ENCODE measurements at places on chromosomes 2 and 18.

GRCh38 chr2:137689549-137689948 is 274.7 kb upstream of the HNMT start:
- DNase-seq = no peak

DNA sequence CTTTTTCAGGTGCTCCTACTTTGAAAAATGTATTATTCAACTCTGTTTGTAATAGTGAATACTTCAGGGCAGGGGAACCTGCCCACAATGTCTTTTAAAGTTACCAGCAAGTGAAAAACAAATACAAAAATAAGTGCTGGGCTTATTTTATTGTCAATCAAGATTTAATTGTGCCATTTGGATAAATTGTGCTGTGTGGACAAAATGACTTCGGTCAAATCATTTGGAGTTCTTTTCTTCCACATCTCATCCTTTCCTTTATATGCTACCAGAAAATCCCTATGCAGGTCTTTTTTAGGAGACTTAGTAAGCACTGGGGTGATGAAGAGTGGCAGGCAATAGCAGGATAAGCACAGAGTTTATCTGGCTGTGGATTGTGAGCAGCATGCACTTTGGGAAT is 63.9 kb downstream of the NYAP2 start:
- DNase-seq = no peak

GRCh38 chr2:153834662-153835061 is 37.1 kb upstream of the GALNT13 start:
- no peak for DNase-seq

GRCh38 chr18:76232779-76233178 is 262.3 kb downstream of the ZNF516 start:
- no peak for DNase-seq

DNA sequence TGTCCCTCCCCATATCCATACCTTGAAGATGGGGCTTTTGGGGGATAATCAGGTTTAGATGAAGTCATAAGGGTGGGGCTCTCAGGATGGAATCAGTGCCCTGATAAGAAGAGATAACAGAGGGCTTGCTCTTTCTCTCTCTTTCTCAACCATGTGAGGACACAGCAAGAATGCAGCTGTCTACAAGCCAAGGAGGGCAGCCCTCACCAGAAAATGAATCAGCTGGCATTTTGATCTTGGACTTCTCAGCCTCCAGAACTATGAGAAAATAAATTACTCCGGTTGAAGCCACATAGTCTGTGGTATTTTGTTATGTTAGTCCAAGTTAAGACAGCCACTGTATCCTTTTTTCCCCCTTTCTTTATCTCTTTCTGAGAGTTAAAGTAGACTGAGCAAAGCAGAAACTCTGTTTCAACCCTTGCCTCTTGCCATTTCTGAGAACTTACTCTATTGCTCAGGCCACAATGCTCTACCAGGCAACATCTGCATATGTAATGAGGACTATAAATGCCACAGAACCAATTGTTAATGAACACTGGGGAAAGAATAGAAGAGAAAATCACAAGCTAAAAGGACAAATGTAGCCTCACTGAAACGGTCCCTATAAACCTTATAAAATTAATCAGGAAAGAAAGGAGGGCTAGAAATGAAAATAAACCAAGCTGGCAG is 56.9 kb downstream of the SRBD1 start:
- DNase-seq = no peak

- no peak for DNase-seq
Observed at GRCh38 chr2:179950391-179950790, 56.7 kb downstream of the CWC22 start.

DNA sequence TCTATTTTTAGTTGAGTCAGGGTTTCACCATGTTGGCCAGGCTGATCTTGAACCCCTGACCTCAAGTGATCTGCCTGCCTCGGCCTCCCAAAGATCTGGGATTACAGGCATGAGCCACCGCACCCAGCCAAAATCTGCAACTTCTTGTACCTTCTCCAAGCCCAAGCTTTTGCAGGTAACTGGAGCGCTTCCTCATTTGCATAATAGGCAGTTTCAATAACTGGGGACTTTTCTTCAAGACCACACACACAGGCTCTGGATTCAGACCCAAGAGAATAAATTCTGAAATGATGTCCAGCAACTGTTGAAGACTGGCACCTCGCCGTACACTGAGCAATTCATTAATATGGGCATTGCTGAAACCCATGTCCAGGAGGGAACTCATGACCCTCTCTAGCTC is 2.8 kb downstream of the MTERF4 start:
- no peak for DNase-seq

GRCh38 chr2:68425503-68425902 is 41.6 kb downstream of the FBXO48 start:
- no peak for DNase-seq

DNA sequence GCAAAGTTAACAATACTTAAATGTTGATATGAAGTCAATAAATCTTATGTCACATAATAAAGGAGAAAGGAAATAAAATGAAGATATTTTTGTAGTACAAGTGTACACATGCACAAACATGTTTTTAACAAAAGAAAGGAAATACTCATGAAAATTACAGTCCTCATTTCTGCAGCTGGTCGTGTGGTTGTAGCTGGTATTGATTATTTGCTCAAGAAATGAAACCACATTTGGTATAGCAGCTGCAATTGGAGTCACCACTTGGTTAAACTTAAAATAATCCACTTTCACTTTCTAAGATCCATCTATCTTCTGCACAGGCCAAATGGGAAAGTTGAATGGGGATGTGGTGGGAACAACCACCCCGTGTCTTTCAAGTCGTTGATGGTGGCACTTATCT is 580.5 kb upstream of the NRXN1 start:
- DNase-seq = no peak

GRCh38 chr2:190551928-190552327 is 17.4 kb upstream of the NEMP2 start:
- DNase-seq = no peak

GRCh38 chr2:221554769-221555493 is 17.2 kb downstream of the EPHA4 start:
- DNase-seq = no peak

- DNase-seq = no peak
Observed at GRCh38 chr18:76457957-76458356, 37.1 kb downstream of the ZNF516 start.

- no peak for DNase-seq
Observed at GRCh38 chr18:80068571-80069272, 34.5 kb downstream of the RBFA start.

- DNase-seq = no peak
Observed at GRCh38 chr2:95314964-95315611, 17.9 kb downstream of the KCNIP3 start.

DNA sequence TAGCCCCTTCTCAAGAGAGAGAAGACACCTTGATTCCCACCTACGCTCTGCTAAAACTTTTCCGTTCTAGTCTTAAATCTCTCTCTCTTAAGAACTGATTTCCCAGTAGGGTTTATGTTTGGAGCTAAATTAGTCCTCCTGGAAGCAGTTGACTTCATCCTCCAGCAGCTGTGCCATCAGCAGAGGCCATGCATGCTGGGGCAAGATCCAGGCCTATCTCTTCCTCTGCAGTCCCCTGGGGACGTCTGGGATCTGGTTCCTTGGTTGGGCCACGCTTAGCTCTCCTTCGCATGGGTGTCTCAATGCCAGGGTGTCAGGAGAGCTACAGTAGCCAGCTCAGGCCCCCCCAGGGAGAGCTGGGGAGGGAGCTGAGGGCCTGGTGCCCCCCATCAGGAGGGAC is 49.7 kb downstream of the HPCAL1 start:
- no peak for DNase-seq

DNA sequence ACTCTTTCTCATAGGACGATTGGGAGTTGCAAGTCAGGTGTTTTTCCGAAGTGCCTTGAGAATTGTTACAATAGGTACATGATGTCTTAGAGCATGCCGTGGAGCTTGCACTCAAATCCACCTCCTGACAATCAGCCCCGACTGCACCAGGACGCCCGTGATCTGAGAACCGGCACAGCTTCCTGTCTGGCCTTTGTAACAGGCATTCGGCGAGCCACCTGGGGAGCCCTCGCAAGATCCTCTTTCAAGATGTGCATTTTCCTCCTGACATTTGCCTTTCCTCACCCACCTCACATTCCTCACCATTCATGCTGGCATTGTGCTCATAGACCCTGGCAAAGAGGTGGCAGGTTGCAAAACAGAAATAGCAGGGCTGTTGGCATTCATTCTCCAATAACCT is 427.3 kb downstream of the GALR1 start:
- DNase-seq = no peak

DNA sequence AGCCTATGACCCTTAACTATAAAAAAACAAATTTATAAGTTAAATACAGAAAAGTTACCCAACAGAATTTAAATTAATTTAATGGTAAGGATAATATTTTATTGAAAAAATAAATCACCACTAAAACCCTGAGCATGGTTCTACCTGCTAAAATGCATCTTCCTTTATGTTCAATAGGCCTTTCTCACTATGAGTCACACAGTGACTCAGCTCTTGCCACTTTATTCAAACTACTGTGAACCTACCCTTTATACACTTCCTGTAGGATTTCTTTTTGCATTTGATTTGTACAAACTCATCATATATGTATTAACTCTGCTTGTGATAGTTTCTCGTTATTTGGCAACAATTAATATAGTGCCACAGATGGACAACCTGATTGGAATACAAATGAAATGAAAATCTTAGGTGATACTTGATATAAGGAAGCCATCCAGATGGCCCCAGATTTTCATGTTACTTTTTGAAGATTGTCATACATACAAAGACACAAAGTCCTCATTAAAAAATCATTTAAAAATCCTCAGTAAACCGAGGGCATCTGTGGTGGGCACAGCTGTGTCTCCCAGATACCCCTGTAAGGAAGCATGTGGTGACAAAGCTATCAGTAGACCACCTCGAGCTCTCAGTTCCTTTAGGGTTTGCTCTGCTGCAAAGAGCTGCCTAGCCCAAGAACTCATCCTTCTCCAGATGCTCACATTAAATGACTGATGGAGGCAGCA is 55.2 kb upstream of the COBLL1 start:
- no peak for DNase-seq

DNA sequence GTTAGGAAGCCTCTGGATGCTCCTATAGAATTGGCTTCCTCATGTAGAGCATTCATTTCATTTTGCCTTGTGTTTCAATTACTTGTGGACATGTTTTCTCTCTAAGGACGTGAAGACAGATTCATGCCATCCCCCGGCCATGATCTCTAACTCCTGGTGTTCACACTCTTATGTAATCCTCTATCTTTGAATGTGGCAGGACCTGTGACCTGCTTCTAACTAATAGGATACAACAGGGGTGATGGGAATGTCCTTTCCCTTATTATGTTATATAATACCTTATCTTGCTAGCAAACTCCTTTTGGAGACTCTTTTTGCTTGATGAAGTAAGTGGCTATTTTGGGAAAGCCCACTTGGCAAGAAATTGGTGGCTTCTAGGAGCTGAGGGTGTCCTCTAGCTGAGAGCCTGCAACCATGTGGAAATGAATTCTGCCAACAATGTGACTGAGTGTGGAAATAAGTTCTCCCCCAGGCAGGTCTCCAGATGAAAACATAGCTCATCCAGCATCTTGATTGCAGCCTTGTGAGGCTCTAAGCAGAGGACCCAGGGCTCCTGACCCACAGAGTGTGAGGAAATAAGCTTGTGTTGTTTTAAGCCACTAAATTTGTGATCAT is 13.8 kb downstream of the DPYSL5 start:
- no peak for DNase-seq

DNA sequence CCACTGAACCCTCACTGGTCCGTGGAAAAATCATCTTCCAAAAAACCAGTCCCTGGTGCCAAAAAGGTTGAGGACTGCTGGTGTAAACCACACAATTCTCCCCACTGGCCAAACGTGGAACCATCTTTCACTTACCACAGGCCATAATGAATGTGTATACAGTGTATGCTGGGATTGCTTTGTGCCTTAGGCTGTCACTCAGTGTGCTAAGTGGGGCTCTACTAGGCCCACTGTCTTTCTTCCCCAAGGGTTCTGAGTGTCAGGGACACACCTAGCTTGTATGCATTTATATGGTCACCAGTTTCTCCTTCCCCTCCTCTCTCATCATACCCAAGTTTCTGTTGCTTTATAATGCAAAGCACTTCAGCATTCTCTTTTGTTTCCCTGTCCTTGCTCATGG is 27.2 kb downstream of the SCYGR8 start:
- DNase-seq = no peak

- DNase-seq = peak; percentile 84
Observed at GRCh38 chr2:133674433-133675331, 106.4 kb upstream of the NCKAP5 start.

DNA sequence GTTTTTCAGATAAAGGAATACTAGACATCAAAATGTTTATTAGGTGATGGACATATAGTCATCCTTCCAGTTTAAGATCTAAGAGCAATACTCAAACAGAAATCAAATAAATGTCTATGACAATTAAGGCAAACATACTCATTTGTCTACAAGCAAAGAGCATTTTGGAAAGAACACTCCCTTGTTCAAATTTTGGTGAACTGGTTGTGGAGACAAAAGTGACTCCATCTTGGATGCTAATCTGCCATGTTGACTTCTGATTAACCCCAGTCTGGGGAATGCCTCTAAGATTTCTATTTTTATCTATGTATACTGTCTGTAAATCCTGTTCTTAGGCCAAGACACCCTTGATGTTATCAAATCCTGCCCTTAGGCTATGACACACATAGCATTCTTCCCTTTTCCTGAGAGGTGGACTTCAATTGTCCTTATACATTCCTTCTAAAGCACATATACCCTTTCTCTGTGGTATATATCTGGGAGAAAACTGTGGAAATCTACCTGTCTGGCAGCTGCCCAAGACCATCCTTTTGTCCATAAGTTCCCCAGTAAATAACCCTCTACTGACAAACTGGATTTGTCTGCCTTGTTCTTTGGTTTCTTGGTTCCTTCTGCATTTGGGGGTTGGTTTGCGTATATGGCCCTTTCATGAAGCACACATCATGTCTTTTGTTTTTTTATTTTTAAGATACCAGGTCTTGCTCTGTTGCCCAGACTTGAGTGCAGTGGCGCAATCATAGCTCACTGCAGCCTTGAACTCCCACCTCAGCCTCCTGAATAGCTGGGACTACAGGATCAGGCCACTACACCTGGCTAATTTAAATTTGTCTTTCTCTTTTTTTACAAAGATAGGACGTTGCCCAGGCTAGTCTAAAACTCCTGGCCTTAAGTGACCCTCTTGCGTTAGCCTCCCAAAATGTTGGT is 12.5 kb upstream of the PLEKHM3 start:
- DNase-seq = no peak

DNA sequence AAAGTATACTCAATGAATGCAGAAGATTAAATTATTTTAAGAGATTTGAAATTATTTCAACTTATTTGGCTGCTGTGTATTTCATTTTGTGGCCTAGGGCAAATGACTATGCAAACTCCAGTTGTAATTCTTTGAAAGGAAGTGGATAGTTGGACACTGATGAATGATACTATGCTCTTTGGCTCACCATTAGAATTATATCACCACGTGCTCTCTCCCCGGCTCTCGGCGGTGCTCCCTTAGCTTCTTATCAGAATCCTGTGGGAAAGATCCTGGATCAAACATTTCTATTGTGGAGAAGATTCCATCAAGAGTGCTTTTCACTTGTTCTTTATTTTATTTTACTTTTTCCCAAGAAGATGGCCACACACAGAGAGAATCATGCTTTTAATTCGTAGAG is 55.2 kb downstream of the ADCYAP1 start:
- DNase-seq = no peak

All from NCI-H1092 (cell line).